GM12864 (cell line): ENCODE measurements at places on chromosomes 4 and X.

DNA sequence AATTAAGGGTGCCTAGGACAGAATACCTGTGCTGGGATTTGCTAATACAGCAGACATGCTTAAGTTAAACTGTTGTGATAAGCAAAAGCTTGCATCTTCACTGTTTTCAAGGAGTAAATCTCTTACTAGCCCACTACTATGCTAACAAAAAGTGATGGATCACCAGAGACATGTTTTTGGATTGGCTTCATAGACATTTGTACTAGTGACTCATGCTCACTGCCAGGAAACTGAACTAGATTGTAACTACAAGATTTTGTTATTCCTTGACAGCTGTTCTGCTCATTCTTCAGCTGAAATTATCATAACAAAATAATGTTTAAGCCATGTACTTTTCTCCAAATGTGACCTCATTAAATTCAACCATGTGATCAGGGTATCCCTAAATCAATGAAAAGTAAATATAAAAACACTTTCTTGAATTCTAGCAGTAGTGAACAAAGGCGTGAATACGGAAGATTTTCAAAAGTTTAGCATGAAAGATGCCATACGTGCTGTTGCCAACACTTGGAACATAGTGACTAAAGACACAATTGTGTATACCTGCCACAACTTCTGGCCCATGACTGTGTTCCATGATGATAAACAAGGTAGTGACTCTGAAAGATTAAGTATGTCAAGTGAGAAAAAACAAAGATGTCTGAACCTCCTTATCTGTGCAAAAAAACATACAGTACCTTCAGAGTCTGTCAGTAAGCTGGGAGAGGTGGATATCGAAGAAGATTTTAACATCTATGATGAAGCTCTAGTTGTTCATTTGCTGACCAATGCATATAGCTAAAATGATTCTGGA, 154.0 kb downstream of the BTC start:
- no peak for DNase-seq

DNA sequence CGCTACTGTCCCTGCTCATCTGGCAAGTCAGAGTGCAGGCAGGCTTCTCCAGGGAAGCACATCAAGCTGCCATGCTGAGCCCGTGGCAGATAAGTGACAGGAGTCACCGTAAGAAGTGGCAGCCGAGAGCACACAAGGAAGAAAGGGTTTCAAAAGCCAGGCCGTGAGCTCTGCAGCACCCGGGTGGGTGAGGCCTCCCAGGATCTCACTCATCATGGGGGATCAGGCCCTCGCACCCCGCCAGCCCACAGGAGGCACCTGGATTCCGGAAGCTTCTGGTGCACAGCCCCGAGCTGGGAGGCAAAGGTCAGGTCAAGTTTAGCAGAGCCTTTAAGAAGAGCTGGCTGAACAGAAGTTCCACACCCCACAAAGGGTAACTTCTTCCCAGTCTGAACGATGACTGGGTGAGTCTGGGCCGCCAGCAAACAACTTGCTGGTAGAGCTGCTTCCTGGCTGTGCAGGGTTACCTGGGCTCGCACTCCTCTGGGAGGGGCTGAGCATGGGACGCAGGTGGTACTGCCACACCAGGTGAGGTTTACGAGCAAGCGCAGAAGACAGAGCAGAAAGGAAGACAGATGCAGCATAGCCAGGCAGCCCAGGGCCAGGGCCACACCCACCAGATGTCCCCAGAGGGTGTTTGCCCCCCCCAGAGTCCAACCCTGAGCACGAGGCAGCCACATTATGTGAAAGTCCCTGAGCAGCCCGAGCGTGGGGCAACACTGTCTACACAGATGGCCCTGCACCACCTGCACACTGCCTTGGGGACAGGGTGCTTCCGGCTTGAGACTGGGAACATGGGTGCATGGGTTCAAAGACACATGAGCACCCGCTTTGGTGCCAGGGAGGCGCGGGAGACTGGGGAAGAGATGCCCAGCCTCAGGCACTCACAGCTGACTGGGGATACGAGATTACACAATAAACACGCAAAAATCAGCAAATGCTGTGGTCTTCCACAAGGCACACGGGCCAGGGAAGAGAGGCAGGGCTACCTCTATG, 7.7 kb downstream of the CCNQ start:
- no peak for DNase-seq

- DNase-seq, result no peak
These were observed 74.4 kb downstream of the MTMR1 start for GRCh38 chrX:150767475-150768131.

DNA sequence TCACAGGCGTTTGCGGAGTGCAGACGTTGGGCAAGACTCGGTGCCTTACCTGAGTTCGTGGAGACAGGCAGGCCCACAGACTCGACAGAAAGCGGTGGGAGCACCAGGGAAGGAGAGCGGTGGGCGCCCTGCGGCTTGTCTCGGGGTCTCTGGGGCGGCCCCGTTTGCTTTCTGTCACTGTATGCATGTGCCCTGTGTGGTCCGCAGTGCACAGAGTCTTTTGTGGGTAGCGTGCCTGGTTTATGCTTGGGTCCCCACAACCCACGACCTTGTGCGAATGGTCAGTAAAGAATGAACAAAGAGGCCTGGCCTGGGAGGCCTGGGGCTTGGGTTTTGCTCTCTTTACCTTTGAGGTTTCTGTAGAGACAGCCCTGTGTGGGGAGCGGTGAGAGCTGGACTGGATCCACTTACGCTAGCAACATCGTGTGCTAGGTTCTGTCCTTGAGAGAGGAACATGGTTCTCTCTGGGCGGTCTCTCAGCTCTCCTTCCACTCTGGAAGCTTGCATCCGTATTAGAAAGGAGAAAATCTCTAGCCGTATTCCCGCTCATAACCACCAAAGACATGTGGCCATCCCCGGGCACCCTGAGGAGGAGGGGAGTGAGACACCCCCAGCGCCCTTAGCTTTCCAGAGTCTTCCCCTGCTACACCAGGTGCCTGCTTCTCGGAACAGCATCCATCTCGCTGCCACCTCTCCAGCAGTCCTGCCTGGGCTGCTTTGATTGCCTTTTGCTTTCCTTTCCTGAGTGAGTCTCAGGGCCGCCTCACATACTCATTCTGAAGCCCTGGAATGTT, 1.2 kb downstream of the TADA2B start:
- DNase-seq, result no peak

DNA sequence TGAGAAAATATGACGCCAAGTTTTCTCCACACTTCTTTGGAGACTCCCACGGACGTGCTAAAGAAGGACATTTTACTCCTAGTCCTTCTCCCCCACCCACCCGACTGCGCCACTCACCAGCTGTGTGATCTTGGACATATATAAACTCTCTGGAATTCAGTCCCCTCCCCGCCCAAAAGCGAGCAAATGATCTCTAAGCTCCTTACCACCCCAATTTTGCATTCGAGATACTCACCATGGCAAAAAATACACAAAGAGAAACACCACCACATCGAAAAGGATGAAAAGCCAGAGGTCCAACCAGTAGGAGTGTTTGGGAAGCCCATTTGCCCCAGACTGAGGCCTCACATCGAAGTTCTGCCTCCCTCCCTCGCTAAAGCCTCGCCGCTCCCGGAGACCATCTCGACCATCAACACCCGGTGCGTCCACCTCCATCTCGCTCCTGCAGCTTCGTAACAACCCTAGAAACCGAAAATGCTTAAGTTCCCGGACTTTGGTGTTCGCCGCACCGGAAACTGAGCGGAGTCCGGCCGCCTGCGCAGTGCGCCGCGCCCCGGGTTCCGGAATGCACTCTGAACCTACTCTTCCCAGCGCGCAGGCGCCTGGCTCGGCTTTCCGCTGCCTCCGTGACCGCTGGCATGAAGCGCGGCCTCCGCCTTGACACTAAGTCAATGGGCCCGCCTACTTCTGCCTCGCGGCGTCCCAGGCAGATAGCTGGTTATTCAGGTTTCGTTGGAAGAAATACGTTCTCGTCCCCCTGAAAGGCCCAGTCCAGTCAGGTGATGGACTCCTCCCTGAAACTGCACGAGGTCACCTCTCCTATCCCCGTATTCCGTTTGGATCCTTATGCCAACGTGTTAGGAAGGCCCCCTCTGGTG, 21.6 kb downstream of the FABP2 start:
- DNase-seq, result peak; percentile 79
